ENCODE measurements at places on chromosomes 3 and 15.

DNA sequence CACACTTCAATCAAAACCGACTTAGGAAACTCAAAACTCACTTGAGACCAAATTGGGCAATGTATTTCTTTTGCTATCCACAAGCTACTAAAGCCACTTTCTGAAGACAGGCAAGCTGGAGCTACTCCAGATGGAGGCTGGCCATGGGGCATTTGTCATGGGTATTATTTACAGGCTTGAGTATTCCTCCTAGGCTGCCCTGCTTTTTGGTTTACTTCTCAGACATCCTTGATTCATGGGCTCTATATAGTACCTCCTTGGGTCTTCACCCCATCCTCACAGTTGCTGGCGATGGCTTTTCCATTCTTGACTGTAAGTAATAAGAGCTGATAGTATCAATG lies 18.6 kb upstream of the SYNM start:
- no peak for DNase-seq

DNA sequence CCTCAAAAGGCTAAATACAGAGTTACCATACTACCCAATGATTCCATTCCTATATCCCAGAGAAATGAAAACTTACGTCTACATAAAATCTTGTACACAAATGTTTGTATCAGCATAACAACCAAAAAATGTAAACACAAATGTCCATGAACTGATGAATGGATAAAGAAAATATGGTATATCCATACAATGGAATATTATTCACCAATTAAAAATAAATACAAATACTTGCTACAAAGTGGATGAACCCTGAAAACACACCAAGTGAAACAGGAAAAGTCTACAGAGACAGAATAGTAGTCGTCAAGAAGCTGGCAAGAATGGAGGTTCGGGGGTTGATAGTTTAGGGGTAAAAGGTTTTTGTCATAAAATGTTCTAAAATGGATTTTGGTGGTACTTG lies 54.0 kb upstream of the ANKRD28 start:
- no peak for DNase-seq

- peak; percentile 63 for DNase-seq
These were observed 28.3 kb downstream of the GOLGA6A start for GRCh38 chr15:74053941-74054529.

DNA sequence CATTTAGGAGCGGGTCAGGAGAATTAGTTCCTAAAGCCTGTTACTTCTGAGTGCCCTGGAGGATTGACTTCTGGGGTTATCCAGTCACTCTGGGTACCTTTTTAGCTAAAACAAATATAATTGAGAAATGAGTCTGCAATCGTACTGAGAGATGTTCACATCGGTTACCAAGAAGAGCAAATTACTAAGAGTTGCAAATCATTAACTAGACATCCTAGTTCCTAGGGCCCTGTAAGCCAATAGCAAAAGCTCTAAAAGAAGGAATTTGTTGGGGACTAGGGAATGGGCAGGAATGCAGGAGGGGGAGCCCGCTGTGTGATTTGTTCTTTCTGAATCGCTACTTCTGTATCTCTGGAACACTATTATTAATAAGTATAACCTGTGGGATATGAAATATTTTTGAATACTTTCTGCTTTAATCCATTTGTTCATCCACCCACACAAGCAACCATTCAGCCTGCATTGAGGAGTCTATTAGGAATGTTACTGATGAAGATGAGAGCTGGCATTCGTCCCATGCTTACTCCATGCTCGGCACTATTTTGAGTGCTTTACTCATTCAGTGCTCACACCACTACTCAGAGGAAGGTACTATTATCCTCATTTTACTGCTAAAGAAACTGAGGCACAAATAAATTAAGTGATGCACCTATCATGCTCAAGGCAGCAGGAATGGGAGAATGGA lies 31.5 kb upstream of the KY start:
- DNase-seq = no peak

DNA sequence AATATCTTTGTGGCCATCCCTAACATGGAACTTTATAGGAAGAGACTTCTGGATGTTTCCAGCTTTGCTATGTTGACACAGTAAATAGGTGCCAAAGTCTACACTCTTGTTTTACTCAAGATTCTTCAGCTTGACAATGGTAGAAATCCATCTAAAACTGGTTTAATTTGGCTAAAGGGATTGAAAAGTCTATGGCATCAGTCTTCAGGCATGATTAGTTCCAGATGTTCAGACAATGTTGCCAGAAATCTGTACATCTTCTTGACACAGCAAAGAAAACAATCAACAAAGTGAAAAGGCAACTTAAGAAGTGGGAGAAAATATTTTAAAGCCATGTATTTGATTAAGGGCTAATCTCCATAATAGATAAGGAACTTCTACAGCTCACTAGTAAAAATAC lies 130.5 kb downstream of the LRRC3B start:
- DNase-seq = no peak

- DNase-seq = no peak
These were observed 34.6 kb downstream of the PDCD10 start for GRCh38 chr3:167700046-167700445.

- DNase-seq = no peak
These were observed 50.0 kb upstream of the GSK3B start for GRCh38 chr3:120144267-120144666.

DNA sequence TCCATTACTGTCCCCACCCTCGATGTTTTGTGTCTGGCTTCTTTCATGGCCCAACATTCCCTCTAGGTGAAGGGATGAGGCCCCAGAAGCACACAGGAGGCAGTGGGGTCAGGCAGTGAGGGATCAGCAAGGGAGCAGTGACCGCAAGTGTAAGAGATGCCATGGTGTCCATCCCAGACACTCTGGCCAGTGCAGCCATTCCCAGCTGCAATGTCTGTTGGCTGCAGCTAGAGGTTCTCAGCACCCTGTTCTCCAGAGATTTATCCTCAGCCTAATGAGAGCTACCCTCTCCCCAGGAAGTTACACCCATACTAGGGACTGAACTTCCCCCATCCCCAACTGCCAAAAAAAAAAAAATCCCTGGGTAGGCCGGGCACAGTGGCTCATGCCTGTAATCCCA lies 40.2 kb downstream of the TRANK1 start:
- no peak for DNase-seq

DNA sequence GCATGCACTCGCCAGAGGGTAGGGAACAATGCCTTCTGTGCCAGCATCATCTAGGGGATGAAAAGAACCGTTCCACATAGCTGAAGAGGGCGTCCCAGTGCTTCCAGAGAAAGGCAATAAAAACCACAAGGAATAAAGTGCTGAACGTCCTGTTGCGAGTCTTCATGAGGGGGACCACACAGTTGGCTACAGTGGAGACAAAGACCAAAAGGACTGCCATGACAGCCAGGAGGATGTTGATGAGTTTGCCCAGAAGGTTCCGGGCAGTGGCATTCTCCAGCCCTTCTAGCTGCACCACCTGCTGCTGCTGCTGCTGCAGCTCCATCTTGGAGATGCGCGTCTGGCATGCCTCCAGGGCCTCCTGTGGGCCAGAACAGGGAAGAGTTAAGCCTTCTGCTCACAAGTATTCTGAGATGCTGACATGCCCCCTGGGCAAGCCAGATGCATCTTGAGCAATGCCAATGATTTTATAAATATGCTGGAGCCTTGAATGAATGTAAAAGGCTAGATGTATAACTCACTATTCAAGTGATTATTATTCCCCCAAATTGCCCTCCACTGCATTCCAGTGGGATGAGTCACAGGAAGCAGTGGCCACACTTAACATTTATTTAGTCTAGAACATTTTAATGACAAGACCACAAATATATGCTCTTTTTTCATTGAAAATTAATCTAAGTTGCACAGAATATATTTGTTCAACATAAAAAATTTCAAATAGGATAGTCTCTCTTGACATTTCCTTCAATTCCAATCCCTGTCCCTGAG lies 45.1 kb upstream of the PLXND1 start:
- no peak for DNase-seq

DNA sequence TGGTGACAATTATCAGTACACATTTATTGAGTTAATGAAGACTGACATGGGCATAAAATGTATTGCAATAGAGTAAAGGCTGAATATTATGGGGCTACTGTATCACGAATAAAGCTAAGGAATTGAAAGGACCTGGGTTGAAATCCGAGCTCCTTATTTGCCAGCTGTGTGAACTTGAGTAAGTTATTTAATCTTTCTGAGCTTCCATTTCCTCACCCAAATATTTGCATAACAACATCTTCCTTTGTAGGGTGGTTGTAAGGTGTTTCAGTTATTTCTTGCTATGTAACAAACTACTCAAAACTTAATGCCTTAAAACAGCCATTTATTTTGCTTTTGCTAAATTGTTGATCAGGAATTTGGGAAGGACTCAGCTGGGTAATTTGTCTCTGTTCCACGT lies 111.1 kb upstream of the TSC22D2 start:
- no peak for DNase-seq

- DNase-seq = no peak
These were observed 5.0 kb downstream of the ISLR start for GRCh38 chr15:74178326-74179100.

GRCh38 chr3:140205598-140205997 lies 270.6 kb downstream of the CLSTN2 start:
- DNase-seq = no peak

GRCh38 chr3:132198516-132198915 lies 118.7 kb upstream of the ACP3 start:
- no peak for DNase-seq

DNA sequence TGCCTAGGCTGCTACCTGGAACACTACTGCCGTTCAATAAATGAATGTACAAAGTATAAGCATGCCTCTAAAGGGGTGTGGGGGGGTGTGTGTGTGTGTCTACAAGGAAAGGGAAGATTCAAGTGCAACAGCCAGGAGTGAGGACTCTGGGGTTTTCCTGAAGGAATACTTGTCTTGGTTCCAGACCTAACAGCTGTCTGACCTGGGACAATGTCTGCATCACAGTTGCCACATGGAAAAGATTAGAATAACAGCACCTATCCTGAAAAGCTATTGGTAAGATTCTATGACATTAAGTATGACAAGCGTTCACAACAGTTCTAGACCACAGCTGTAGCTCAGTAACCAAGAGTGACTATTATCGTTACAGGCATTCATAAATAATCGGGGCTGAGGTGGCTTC lies 345.2 kb downstream of the FOXP1 start:
- no peak for DNase-seq

DNA sequence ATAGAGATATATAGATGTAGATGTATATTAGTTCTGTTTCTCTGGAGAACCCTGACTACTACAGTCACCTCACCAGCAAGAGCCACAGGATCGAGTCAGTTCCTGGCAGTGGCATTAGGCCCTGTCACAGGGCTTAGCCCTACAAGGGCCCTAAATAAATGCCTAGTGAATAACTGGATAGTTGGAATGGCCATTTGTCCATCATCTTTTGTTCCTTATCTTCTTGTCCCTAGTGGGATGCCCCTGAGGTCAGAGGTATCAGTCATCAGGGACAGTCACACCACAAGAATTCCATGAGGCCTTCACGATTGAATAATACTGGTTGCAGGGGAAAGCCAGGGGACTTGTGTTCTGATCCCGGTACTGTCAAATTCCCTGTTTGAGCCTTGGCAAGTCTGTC lies 204.9 kb upstream of the PPP2R3A start:
- no peak for DNase-seq

DNA sequence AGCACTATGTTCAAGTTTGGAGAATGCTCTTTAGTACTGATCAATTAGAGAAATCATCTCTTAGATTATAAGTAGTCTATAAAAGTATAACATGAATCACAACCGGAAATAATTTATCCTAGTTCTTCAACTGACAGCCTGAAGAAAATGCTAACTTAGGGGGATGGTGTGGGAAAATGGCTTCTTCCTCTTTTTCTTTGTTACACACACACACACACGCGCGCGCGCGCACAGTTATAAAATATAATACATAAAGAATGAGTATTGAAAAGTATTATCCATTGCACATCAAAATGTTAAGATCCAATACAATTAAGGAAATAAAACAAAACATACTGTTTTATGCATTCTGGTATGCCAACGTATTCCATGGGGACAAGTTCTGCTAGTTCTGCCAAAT lies 11.2 kb upstream of the GTF2A2 start:
- DNase-seq = no peak

- DNase-seq = no peak
These were observed 172.5 kb upstream of the LRIG1 start for GRCh38 chr3:66673293-66673692.

DNA sequence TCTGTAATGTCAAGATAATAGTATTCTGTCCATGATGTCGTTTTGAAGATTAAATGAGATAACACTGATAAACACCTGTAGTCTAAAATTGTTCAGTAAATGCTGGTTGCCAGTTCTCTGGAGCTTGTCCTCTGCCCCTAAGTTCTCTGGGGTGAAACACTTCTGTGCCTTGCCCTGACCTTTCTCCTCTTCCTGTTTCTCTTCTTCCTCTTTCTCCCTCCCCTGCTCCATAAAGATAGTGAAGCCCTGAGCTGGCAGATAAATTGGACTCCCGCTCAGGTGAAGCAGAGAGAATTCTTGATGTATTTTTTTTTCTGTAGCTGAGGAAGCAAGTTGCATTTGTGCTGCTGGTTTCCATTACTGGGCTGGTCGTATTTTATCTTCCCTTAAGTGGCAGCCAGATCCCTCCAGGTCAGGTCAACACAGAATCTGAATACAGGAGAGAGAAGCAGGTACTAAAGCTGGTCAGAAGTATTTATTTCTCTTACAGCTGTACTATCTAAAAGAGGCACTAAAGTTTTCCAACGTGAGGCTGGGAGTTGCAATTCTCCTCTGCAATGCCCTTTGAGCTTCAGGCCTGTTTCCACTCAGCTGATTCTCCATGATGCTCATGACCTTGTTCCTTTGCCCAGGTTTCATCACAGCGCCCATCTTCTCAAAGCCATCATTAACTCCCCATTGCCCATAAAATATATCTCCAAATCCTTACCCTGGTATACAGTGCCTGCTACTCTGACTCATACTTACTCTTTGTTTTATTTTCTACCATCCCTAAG lies 319.3 kb upstream of the CFAP20DC start:
- no peak for DNase-seq

GRCh38 chr15:23857028-23857641 lies 170.0 kb upstream of the NDN start:
- DNase-seq = no peak

GRCh38 chr3:107938143-107938542 lies 152.7 kb downstream of the CD47 start:
- no peak for DNase-seq

DNA sequence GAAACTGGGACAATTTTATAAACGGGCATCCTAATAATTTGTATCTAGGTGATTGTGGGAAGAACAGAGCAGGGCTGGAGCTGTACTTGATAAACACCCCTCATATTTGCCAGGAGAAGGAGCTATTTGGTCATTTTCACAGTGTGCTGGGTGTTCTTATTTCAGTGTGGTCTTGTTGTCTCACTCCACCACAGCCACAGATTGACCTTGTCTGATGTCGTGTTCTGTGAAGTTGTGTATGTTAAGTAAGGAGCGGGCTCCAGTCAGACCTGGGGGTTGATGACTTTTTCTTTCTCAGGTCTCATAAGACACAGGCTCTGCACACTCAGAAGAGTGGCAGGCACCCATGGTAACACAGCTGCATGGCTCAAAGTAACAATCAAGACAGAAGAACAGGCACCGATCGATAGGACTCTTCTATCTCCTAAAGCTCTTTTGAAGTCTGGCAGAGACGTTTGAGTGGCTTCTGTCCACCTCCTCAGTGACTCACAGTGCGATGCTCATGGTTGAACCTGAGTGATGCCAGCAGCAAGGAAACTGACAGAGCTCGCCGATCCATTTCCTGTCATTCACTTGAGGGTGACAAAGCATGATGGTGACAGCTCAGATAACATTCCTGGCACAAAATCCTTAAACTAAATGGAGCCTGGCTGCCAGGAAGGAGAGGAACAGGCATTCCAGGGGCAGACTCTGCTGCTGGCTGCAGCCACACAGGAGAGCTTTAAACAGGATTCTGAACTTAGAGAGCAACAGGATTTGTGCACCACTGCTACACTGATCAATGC lies 20.8 kb downstream of the DPH3 start:
- DNase-seq = no peak

- DNase-seq = no peak
These were observed 111.3 kb downstream of the FBLN2 start for GRCh38 chr3:13660042-13660874.
